Right lobe of liver (tissue), 6 donors: ENCODE measurements at places on chromosomes 7 and 10. TPM values are rescaled to one million over a fixed set of nuclear protein-coding genes. Genes with fewer than 3 reads are reported as not detected.

Gene FOXP2
- total RNA-seq, result 5.2 TPM

Gene SCIN
- not detected for total RNA-seq

Gene CFAP46
- 0.22 TPM for total RNA-seq

Gene PSMA2
- 40.9 TPM for total RNA-seq

DNA sequence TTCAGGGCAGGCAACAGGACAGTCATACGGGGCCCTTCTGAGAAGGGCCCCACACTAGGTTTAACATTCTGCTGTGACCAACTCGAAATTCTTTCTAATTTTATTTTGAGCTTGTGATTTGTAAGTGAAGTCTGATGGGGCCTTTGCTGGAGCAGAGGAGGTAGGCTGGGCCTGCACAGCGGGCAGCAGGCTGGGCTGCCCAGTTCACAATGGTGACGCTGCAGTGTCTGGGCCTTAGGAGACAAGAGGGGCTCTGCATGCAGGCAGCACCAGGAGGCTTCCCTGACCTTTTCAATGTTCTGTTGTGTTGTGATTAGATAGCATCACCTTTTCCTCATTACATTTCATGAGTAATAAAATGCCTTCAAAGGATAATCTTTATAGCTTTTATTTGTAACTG is 175.1 kb downstream of the CXCL12 start:
- no peaks in the 10 kb centered on the region for H3K36me3 ChIP-seq
- DNase-seq, result no peak
- no peaks in the 10 kb centered on the region for H3K27me3 ChIP-seq
- H3K4me1 ChIP-seq, result no peaks in the 10 kb centered on the region

GRCh38 chr10:106714734-106715555 is 449.6 kb downstream of the SORCS1 start:
- no peak for DNase-seq
- H3K27ac ChIP-seq, result no peak overlapping the region
- no peaks in the 10 kb centered on the region for H3K27me3 ChIP-seq

DNA sequence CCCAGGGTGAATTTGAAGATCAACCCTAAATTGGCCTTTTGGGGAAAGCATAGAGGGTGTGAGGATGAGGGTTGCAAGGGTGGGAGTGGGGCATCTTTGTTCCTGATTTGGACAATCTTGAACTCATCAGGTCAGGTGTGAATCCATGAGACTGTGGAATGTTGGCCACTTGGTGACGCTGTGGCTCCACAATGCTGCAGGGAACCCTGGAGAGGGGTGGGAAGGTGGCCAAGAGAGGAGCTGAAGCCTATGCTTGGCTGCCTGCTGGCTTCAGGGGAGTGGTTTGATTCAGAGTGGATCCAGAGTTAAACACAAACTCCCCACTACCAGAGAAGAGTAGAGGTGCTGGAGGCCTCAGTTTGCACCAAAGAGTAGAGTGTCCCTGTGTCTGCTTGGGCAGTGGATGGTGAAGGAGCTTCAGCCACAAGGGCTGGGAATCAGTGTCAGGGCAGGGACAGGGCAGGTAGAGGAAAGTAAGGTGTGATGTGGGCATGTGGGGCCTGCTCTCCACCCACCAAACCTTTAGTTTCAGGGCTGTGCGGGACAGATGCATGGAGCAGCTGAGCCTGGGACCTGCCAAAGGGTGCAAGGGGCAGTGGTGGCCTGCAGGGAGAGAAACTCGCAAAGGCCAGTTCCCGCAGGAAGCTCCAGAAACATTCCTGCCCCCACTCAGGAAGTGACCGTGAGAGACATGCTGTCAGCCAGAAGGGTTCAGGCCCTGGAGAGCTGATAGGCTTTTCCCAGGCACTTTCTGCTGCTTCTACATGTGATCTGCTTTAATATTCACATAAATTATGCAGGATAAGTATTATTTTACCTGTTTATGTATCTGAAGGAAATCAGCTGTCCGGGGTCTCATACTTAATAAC is 81.0 kb upstream of the PRSS58 start:
- no peak overlapping the region for H3K27ac ChIP-seq
- H3K4me3 ChIP-seq, result no peak overlapping the region
- H3K27me3 ChIP-seq, result no peaks in the 10 kb centered on the region
- DNase-seq, result no peak

DNA sequence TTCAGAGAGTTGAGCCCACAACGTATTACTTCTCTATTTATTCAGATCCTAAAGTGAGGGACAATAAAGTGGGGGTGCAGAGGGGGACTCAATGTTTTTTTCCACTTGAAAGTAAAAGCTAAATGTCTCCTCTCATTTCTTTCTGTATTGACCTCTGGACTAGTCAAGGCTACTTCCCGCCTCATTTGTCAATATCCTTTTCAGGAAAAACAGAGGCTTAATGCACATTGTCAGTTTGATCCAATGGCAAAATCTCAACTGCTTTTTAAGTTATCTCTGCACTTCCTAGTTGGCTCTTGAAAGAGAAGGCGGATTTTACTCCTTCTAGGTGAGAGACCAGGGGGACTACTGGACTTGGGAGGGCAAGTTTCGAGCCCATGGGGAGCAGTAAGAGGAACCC is 56.4 kb downstream of the HIPK2 start:
- DNase-seq, result no peak
- H3K4me3 ChIP-seq, result no peak overlapping the region
- H3K4me1 ChIP-seq, result peaks cover 53% of the 10 kb centered on the region
- peak overlapping the region; percentile 74 for H3K27ac ChIP-seq

- H3K27me3 ChIP-seq, result no peaks in the 10 kb centered on the region
- H3K36me3 ChIP-seq, result no peaks in the 10 kb centered on the region
- no peaks in the 10 kb centered on the region for H3K4me1 ChIP-seq
- no peak overlapping the region for H3K4me3 ChIP-seq
- H3K27ac ChIP-seq, result no peak overlapping the region
Measured at GRCh38 chr10:112539340-112539739, 92.3 kb downstream of the VTI1A start.

GRCh38 chr7:36811807-36812206 is 87.5 kb upstream of the AOAH start:
- no peaks in the 10 kb centered on the region for H3K27me3 ChIP-seq
- H3K4me1 ChIP-seq, result no peaks in the 10 kb centered on the region
- DNase-seq, result no peak

- no peaks in the 10 kb centered on the region for H3K36me3 ChIP-seq
- H3K27ac ChIP-seq, result no peak overlapping the region
- DNase-seq, result no peak
- H3K27me3 ChIP-seq, result no peaks in the 10 kb centered on the region
- no peaks in the 10 kb centered on the region for H3K4me1 ChIP-seq
Measured at GRCh38 chr7:142883145-142883544, 2.4 kb downstream of the TRPV6 start.

GRCh38 chr7:43888993-43889945 is 17.1 kb downstream of the URGCP start:
- no peaks in the 10 kb centered on the region for H3K27me3 ChIP-seq
- no peaks in the 10 kb centered on the region for H3K36me3 ChIP-seq
- no peak overlapping the region for H3K27ac ChIP-seq
- no peak overlapping the region for H3K4me3 ChIP-seq
- DNase-seq, result no peak
- no peaks in the 10 kb centered on the region for H3K4me1 ChIP-seq

DNA sequence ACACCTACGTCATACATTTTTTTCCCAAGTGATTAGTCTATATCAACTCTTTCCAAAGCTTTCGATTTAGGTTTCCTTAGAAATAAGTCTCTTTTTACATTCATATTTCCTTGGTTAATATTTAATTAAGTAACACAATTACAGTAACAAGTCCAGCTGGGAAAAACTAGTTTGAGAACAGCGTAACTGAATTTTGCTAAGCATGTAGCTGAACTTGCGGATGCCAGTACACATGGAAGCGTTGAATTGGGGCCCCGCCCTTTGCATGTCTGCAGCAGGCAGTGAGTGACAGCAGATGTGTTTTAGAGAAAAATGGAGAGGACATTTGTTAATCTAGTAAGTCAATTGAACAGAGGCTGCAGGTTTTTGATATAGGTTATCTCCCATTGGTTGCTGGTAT is 72.5 kb downstream of the TAF3 start:
- no peaks in the 10 kb centered on the region for H3K27me3 ChIP-seq
- H3K4me3 ChIP-seq, result no peak overlapping the region
- no peak overlapping the region for H3K27ac ChIP-seq
- DNase-seq, result no peak
- no peaks in the 10 kb centered on the region for H3K36me3 ChIP-seq

- DNase-seq, result peak; percentile 88
- H3K27me3 ChIP-seq, result no peaks in the 10 kb centered on the region
- H3K36me3 ChIP-seq, result no peaks in the 10 kb centered on the region
- peak overlapping the region; percentile 24 for H3K4me3 ChIP-seq
Measured at GRCh38 chr7:36128448-36129047, 24.5 kb upstream of the EEPD1 start.

- no peak for DNase-seq
- peaks cover 28% of the 10 kb centered on the region for H3K4me1 ChIP-seq
- no peaks in the 10 kb centered on the region for H3K36me3 ChIP-seq
- H3K4me3 ChIP-seq, result no peak overlapping the region
- no peaks in the 10 kb centered on the region for H3K27me3 ChIP-seq
- peak overlapping the region; percentile 70 for H3K27ac ChIP-seq
Measured at GRCh38 chr7:156527458-156527890, 113.1 kb upstream of the RNF32 start.

DNA sequence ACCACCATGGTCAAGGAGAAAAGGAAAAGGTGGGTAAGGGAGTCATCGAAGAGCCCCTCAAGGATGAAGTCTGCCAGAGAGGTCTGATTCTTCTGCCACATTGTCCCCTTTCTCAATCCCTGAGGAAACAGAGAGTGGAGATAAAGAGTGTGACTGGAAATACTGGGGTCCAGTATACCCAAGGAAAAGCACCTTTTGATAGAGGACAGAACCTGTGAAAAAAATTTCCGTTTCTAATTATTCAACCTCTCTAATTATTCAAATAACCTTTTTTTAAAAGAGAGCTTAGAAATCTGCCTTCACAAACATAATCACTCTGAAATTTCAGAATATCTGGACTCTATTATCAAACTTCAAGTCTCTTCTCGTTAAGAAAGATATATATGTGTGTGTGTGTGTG is at the start of gene OR2AE1:
TSS of gene OR2AE1 (minus strand) at position 101 of the 400 bp plus-strand sequence. CDS start at position 101, 0 bp downstream.
- DNase-seq, result no peak
- H3K36me3 ChIP-seq, result no peaks in the 10 kb centered on the region
- H3K4me1 ChIP-seq, result no peaks in the 10 kb centered on the region
- H3K27me3 ChIP-seq, result no peaks in the 10 kb centered on the region
- no peak within 1 kb of the TSS for H3K4me3 ChIP-seq
- H3K27ac ChIP-seq, result no peak within 1 kb of the TSS

- no peaks in the 10 kb centered on the region for H3K36me3 ChIP-seq
- DNase-seq, result peak; percentile 58
- peak overlapping the region; percentile 14 for H3K4me3 ChIP-seq
- H3K27me3 ChIP-seq, result no peaks in the 10 kb centered on the region
- no peak overlapping the region for H3K27ac ChIP-seq
- no peaks in the 10 kb centered on the region for H3K4me1 ChIP-seq
Measured at GRCh38 chr10:114304571-114305421, 65.7 kb downstream of the VWA2 start.

- H3K4me3 ChIP-seq, result no peak overlapping the region
- no peak overlapping the region for H3K27ac ChIP-seq
- no peaks in the 10 kb centered on the region for H3K36me3 ChIP-seq
Measured at GRCh38 chr10:64334084-64334483, 812.9 kb downstream of the REEP3 start.

DNA sequence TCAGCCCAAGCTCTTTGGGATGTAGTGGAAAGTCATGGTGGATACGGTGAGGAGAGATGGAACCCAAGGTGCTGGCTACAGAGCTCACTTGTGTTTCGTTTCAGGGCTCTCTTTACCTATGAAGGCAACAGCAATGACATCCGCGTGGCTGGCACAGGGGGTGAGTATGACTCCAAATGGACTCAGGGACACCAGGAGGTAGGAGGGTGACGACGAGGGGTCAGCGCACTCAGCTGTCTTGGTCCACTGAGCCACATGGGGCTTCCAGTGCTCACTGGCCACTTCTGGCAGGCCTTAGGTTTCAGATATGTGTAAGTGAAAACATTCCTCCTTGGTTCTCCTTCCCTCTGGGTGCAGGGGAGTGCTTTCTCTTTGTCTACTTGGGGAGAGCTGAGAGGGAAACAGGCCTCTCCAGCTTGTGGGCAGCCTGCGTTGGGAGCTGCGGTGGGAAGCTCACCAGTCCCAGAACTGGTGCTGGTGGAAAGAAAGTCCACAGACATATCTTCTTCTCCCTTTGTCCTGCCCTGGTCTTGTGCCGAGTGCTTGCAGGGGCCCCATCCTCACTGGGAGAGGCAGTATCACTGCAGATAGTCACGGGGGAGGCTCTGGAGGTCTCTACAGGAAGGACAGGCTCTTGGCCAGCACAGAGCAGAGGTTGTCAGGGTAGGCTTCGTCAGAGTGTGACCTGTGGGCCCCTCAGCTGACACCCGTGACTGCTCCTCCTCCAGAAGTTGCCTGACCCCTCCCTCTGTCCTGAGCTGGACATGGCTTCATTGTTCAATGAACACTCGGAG is 5.8 kb downstream of the DBNL start:
- DNase-seq, result peak; percentile 36
- no peak overlapping the region for H3K4me3 ChIP-seq
- H3K27me3 ChIP-seq, result no peaks in the 10 kb centered on the region
- no peaks in the 10 kb centered on the region for H3K4me1 ChIP-seq

GRCh38 chr7:68840991-68841390 is 757.3 kb upstream of the AUTS2 start:
- no peak overlapping the region for H3K4me3 ChIP-seq
- no peak for DNase-seq
- H3K27ac ChIP-seq, result no peak overlapping the region
- H3K27me3 ChIP-seq, result no peaks in the 10 kb centered on the region
